Urothelium cell line (cell line): ENCODE measurements at places on chromosomes 7 and 10.

- DNase-seq: peak; percentile 42
These were observed 57.8 kb downstream of the MICU1 start for GRCh38 chr10:72567889-72568640.

- peak; percentile 68 for DNase-seq
These were observed 107.2 kb upstream of the LYZL2 start for GRCh38 chr10:30736685-30737232.

DNA sequence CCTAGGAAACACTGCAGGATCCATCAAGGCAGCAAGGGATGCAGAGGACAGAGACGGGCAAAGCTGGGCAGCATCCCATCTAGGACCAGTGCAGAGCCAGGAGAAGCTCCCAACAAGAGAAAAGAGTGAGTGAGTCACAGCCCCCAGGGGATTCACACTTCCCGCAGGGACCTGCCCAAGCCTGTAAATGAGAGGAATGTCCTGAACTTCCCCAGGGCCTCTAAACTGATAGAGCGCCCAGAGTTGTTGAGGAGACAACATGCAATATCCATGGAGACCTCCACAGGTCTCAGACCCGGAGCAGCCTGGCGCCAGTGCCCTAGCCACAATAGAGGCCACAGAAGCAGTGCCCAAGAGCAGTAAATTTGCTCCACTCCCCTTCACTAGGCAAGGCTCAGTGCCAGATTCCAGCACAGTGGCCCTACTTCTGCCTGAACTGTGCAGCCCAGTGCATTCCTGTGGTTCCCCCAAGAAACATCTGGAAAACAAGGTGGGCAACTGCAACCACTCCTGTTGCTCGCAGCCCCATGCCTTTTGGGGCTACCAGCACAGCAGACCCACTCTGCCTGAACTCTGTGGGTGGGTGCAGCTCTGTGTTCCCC is 567.5 kb downstream of the POM121L12 start:
- peak; percentile 72 for DNase-seq

DNA sequence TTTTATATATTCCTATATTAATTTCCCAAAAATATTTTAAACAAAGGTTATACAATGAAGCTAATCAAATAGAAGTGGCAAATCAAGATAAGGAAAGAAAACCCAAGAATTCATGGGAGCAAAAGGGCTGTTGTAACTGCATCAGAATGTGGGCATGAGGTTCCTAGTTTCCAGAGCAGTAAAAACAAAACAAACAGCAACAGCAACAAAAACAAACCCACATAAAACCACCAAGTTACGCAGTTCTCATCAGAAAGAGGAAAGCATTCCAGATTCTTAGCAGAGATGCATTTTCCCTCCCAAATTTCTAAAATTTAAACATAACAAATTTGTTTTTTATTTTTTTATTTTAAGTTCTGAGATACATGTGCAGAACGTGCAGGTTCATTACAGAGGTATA is 34.8 kb upstream of the MSMB start:
- DNase-seq: no peak

- no peak for DNase-seq
These were observed 345.5 kb downstream of the LRMDA start for GRCh38 chr10:75776738-75777504.

DNA sequence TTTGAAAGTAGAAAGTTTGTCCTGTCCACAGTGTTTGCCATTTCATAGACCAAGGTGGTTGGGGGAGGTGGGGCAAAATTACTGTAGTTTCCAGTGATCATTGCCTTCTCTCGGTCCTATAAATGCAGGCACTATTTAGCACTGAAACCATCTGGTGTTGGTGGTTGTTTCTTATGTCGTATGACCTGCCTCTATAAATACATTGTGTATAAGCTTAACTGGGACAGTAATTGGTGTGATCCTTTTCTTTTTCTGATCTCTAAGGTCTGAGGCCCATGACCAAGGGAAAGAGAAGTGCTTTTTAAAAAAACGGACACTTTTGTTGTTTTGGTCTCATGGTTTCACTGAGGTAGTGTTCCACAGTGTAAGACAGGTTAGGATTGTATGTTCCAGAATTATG is 63.1 kb downstream of the AUTS2 start:
- DNase-seq: no peak

DNA sequence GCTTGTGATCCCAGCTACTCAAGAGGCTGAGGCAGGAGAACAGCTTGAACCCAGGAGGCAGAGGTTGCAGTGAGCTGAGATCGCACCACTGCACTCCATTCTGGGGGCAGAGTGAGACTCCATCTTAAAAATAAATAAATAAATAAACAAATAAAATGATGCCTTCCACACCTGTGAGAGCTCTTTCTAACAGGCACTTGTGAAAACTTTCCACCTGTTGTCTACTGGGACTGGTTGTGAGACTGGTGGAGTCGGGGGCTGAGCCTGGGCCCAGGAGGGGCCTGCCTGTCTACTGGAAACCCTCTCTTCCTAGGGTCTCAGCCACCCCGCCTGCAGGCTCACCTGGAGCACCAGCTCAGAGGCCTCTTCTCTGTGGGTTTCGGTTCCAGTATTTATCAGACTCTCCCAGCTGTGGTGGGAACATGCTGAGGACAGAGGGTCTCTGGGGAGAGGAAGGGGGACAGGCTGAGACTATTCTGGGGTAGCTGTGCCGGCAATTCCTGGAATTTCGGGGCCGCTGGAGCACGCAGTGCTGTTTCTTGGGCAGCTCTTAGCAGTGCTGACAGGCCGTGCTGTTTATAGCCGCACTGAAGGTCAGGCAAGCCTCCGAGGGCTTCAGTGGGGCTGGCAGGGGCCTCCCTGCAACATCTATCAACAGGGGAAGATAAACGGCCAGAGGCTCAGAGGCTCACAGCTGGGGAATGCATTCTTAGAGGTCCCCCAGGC is 3.8 kb downstream of the LDB3 start:
- DNase-seq: no peak

DNA sequence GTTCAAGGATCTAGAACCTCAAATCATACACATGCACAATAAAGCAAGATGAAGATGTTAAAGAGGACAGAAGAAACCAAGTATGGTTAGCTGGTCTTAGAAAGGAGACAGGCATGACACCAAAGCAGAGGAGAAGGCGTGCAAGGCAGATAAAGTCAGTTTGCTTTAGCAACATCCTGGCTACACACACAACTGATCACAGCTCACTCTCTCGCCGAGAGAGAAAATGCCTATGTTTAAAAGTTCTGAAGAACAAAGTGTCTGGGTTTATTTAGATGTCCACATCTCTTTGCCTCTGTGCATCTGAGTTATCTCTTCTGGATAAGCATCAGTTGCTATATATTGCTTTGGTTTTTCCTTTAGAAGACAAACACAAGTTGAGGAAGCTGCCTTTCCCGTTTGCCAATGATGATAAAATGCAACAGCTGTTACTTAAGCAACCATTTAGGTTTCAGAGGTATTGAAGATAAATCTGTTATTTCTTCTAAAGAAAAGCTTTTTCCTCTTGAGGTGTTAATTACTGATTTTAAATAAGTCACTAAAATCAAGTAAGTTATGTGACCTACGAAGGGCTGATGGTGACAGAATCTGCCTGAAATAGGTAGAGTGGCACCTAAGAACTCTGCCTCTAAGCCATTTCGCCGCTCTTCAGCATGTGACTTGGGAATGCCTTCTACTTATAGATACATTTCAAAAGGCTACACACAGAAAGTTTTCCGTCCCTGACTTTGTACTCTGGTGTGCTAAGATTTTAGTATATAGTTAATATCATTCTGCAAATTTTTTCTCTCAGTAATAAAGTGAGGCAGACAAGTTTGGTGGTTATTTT is 146.2 kb upstream of the ASAH2 start:
- DNase-seq: no peak

- no peak for DNase-seq
These were observed 21.0 kb downstream of the ITPRIP start for GRCh38 chr10:104317269-104317710.

DNA sequence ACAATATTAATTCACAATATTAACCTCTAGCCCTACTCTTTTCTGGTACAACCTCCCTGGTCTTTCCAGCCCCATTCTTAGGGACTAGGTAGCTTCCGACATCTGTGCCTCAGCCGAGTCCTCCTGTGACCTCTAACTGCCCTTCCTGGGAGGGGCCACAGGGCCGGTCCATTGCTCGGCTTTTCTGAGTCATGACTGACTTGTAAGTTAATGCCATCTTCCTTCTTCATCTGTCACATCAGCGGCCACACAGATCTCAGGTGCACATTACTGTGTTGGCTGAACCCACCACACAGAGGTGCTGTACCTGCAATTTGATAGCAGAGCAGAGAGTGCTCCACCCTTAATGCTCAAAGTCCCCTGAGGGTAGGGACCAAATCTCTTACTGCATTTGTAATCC is 4.1 kb upstream of the CPA4 start:
- no peak for DNase-seq

DNA sequence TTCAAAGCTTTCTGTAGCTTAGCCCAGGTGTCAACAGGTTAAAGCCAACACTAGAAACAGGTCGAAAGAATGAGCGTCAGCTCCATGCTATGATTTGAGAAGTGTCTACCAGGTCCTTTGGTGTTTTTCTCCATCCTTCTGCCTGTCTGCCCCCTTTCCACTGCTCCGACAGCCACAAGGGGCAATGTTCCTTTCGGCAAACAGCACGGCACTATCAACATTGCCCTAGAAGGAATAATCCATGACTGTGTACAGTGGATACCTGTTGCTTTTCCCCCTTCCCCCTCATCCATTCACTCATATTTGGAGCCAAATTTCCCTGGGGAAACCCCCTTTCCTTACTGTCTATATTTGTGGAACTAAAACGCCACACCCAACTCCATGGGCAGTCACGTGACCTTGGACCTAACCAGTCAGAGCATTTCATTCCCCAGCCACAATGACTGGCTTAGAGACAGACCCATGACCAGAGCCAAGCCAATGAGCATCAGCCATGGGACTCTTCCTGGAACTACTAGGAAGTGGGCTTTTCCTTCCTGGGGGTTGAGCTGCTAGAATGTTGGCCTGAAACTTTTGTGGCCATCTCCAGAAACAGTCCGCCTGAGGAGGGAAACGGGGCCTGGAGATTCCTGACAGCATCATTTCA is 51.5 kb downstream of the AFAP1L2 start:
- no peak for DNase-seq

DNA sequence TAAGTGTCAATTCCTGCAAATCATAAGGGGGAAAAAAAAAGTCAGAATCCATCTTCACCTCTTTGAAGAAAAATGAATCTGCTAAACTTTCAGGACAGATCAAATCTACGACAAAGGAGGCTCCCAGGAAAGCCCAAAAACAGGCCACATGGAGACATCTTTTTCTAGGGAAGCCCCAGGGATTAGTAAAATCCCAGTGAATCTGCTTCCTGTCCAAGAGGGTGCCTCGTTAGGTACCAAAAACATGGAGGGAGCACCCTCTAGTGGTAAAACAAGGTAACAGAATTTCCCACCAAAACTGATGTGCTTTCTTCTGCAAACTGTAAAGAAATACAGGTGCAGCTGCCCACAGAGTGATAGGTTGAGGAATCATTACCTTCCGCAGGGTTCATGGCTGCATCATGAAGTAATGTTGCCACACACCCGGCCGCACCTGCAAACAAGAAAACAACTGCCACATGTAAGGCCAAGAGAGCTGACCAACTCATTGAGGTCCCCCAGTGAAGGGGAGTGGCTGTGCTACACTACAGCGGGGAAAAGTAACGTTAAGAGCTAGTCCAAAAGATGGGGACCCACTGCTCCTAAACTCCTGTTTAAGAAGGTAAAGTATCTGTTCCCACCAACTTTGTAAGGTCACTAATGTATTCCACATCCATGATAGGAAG is 7.9 kb downstream of the SLC25A28 start:
- DNase-seq: peak; percentile 69

GRCh38 chr10:111298031-111298430 is 221.2 kb downstream of the ADRA2A start:
- peak; percentile 7 for DNase-seq

- DNase-seq: no peak
These were observed 131.2 kb upstream of the MKI67 start for GRCh38 chr10:128257428-128257827.

- no peak for DNase-seq
These were observed 27.8 kb upstream of the DMBT1 start for GRCh38 chr10:122532601-122533296.

DNA sequence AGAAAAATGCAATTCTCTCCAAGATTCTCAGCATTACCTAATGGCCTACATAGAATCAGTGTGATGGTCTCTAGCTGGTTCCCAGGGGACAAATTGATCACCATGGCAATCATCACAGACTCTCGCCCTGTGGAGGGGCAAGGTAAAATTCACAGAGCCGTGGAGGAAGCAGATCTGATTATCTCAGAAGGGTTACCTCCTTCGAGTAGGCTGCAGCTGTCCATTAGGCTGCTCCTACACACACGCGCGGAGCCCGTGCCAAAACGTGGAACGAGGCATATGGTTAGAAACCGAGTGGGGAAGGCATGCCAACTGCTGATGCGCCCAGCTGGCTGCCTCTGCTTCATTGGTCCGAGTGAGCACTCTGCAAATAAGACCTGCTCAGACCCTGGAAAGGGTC is 52.8 kb upstream of the PTER start:
- no peak for DNase-seq

- DNase-seq: no peak
These were observed 111.8 kb upstream of the CNTNAP2 start for GRCh38 chr7:146004805-146005204.

DNA sequence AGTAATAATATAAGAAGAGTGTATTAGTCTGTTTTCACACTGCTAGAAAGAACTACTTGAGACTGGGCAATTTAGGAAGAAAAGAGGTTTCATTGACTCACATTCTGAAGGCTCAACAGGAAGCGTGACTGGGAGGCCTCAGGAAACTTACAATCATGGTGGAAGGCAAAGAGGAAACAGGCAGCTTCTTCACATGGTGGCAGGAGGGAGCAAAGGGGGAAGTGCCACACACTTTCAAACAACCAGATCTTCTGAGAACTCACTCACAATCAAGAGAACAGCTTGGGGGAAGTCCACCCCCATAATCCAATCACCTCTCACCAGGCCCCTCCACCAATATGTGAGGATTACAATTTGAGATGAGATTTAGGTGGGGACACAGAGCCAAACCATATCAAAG is 212.5 kb upstream of the HDAC9 start:
- DNase-seq: no peak

- no peak for DNase-seq
These were observed 3.5 kb downstream of the BMI1 start for GRCh38 chr10:22324413-22324812.

GRCh38 chr10:87861953-87862678 is 1.2 kb downstream of the KLLN start:
- DNase-seq: no peak

DNA sequence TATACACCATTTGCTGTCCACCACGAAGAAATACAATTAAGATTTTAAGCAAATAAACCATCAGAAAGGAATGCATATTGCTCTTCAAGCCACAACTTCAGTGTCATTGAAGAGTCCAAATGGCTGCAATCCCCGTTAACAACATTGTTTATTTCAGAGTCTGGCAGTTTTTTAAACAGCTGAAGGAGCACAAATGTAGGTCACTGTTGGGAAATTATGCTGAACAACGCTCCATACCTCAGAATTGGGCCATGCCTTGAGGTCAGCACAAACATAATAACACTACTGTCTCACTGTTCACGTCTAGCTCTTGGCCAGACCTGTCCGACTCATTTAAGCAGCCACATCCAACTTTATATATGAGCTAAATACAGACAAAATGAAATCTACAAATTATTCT is 453.9 kb upstream of the GHITM start:
- no peak for DNase-seq

- DNase-seq: no peak
These were observed 19.4 kb downstream of the C1GALT1 start for GRCh38 chr7:7201578-7202374.
